ENCODE measurements at places on chromosomes 5 and 9. TPM values are rescaled to one million over a fixed set of nuclear protein-coding genes. Genes with fewer than 3 reads are reported as not detected.

Gene PFN3
- total RNA-seq: not detected

Gene SPAG8
- total RNA-seq: 3.9 TPM

Gene SOHLH1
- total RNA-seq: not detected

Gene ANKRD18B
- not detected for total RNA-seq

Gene NEURL1B
- 98.8 TPM for total RNA-seq

- no peaks in the 10 kb centered on the region for H3K36me3 ChIP-seq
- H3K4me1 ChIP-seq: no peaks in the 10 kb centered on the region
- no peaks in the 10 kb centered on the region for H3K27me3 ChIP-seq
- H3K4me3 ChIP-seq: no peak overlapping the region
These were observed 148.6 kb downstream of the CDH9 start for GRCh38 chr5:26889815-26890214.

DNA sequence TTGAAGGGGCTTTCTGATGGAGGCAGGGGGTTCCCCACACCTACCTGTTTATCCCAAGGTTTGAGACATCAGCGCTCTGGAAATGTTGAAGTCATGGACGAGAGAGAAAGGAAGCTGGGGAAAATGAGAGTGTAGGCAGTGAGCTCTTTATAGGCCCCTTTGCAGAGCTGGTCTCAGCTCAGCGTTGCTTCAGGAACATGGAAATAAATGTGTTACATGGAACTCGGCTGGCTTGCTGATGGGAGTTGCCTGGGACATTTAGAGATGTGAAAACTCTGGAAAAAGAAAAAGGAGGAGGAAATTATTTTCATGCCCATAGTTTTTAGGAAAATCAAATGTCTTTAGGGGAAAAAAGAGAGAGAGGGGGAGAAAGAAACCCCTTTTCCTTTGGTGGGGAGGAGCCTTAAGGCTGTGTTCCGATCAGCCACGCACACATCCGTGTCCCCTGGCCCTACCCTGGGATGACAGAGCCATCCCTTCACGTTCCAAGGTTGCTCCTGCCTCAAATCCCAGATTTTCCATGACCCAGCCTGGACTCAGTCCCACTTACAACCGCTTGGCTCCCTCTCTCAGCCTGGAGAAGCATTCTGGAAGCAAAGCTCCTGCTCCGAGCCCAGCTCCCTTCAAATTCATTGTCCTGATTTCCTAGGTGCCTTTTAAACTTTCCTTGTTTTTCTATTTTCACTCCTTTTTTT, 78.3 kb downstream of the COL27A1 start:
- H3K36me3 ChIP-seq: no peaks in the 10 kb centered on the region
- no peak overlapping the region for H3K4me3 ChIP-seq
- H3K4me1 ChIP-seq: no peaks in the 10 kb centered on the region
- H3K27ac ChIP-seq: peak overlapping the region; percentile 19
- no peaks in the 10 kb centered on the region for H3K27me3 ChIP-seq

GRCh38 chr9:105144076-105144475, 100.4 kb upstream of the SLC44A1 start:
- no peak for DNase-seq
- H3K27ac ChIP-seq: no peak overlapping the region
- H3K36me3 ChIP-seq: no peaks in the 10 kb centered on the region
- H3K27me3 ChIP-seq: no peaks in the 10 kb centered on the region
- H3K4me1 ChIP-seq: peaks cover 5% of the 10 kb centered on the region

GRCh38 chr5:160379511-160379910, 9.1 kb upstream of the C1QTNF2 start:
- no peaks in the 10 kb centered on the region for H3K36me3 ChIP-seq
- H3K4me3 ChIP-seq: no peak overlapping the region
- no peaks in the 10 kb centered on the region for H3K4me1 ChIP-seq
- no peak overlapping the region for H3K27ac ChIP-seq
- no peaks in the 10 kb centered on the region for H3K27me3 ChIP-seq

GRCh38 chr5:56259002-56259511, 25.9 kb upstream of the ANKRD55 start:
- no peaks in the 10 kb centered on the region for H3K4me1 ChIP-seq
- H3K27me3 ChIP-seq: no peaks in the 10 kb centered on the region
- peak overlapping the region; percentile 65 for H3K27ac ChIP-seq
- H3K4me3 ChIP-seq: no peak overlapping the region
- H3K36me3 ChIP-seq: no peaks in the 10 kb centered on the region
- no peak for DNase-seq

- no peaks in the 10 kb centered on the region for H3K27me3 ChIP-seq
- no peak overlapping the region for H3K4me3 ChIP-seq
- H3K27ac ChIP-seq: no peak overlapping the region
- H3K4me1 ChIP-seq: no peaks in the 10 kb centered on the region
- H3K36me3 ChIP-seq: no peaks in the 10 kb centered on the region
- no peak for DNase-seq
These were observed 1078.3 kb downstream of the CDH12 start for GRCh38 chr5:21774801-21775200.

DNA sequence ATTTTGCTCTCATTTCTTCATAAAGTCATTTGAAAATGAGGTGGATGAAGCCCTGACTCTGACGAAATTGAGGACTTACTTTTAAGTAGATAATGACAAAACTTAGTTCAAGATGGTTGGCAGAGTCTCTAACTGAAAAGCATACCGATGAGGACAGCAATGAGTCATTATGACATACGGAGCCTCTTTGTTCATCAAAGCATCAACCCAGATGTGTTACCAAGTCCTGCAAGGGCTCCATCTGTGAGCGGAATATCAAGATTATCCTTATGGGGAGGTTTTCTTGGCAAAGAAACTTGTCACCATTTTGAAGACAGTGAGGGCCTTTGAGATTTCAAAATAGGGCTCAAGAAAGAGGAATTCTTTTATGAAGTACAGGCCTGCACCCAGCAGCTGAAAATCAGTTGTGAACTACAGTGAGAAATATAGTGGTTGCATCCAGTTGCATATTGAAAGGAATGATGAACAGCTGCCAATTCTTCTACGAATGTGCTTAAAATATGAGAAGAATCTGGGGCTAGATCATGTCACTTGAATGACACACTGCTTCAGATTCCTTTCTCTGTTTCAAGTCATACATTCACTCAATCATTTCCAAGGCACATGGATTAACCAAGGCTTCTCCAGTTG, 86.6 kb upstream of the SLC24A2 start:
- H3K27ac ChIP-seq: no peak overlapping the region
- no peaks in the 10 kb centered on the region for H3K27me3 ChIP-seq
- H3K36me3 ChIP-seq: no peaks in the 10 kb centered on the region
- DNase-seq: no peak

DNA sequence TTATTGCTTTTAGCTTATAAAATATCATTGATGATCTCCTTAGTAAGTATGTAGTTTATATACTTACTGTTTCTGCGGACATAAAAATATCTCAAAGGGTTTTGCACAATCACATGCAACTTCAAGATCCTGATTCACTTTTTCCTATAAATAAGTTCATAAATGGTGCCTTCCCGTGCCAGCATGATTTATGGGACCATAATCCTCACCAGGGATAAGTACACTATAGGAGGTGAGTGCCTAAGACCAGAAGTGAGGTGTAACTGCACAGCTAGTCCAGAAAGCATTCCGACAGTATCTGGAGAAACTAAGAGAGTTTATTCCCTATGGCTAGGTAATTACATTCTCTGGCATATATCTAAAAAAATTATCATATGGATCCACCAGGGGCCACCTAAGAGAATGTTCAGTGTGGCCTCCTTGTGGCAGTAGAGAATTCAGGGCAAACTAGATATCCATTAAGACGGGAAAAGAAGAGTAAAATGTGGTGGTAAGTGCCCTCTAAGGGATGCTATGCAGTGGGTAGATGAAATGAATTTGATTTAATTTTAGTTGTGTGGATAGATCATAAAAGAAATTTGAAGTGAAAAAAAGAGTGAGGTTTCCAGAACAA, 402.5 kb upstream of the SLC24A2 start:
- no peak overlapping the region for H3K4me3 ChIP-seq
- no peak overlapping the region for H3K27ac ChIP-seq
- no peak for DNase-seq

DNA sequence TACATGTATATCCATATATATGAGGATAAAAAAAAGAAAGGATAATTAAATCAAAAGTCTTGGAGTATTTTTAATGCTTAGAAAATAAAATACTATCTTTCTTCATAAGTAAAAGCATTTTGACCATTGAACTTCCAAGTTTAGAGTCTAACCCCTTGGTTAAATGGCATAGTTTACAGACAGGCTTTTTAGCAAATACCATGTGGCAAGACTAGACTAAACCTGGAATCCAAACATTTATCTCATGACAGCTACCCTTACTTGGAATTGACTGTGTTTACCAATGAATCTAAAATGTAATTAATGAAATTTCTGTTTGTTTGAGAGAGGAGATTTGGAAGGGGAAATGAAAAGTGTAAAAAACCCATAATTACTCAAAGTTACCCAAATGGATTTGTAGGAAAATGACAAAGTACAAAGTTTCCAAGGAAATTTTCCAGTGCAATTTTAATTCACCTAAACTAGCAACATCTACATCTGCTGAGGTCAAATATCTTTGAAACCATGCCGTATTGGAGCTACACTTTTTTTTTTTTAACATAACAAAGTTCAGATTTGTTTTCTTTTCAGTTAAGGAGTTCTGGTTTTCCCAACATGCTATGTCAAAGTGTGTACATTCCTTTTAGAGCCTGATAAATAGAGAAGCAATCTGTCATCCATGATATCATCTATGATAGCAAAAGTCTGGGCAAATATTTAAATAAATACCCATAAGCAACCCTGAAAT, 272.1 kb upstream of the DAB2 start:
- H3K4me1 ChIP-seq: no peaks in the 10 kb centered on the region
- DNase-seq: no peak
- H3K27ac ChIP-seq: no peak overlapping the region
- H3K4me3 ChIP-seq: no peak overlapping the region
- no peaks in the 10 kb centered on the region for H3K27me3 ChIP-seq
- no peaks in the 10 kb centered on the region for H3K36me3 ChIP-seq

GRCh38 chr5:55037890-55038289, 13.8 kb downstream of the GZMK start:
- peaks cover 8% of the 10 kb centered on the region for H3K4me1 ChIP-seq
- no peak overlapping the region for H3K4me3 ChIP-seq
- H3K27ac ChIP-seq: no peak overlapping the region
- no peak for DNase-seq

- H3K4me1 ChIP-seq: no peaks in the 10 kb centered on the region
- H3K36me3 ChIP-seq: no peaks in the 10 kb centered on the region
- no peak overlapping the region for H3K27ac ChIP-seq
- no peak for DNase-seq
- H3K27me3 ChIP-seq: no peaks in the 10 kb centered on the region
These were observed 80.3 kb upstream of the EQTN start for GRCh38 chr9:27377147-27377807.

GRCh38 chr5:22643356-22643755, 209.8 kb downstream of the CDH12 start:
- no peaks in the 10 kb centered on the region for H3K4me1 ChIP-seq
- H3K27me3 ChIP-seq: no peaks in the 10 kb centered on the region
- H3K4me3 ChIP-seq: no peak overlapping the region

DNA sequence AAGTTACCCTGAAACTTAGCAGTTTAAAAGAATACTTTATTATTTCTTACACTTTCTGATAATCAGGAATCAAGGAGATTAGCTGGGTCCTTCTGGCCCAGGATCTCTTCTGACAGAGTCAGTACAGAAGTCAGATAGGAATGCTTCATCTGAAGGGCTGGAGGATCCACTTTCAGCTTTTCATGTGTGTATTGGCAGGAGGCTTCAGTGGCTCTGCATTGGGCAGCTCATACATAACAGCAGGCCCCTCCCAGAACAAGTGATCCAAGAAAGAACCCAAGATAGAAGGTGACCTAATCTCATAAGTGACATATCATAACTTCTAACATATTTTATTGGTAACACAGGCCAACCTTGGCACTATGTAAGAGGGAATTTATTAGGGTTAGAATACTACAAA, 258.4 kb downstream of the HCN1 start:
- no peaks in the 10 kb centered on the region for H3K36me3 ChIP-seq
- no peak overlapping the region for H3K27ac ChIP-seq
- H3K4me1 ChIP-seq: no peaks in the 10 kb centered on the region
- no peaks in the 10 kb centered on the region for H3K27me3 ChIP-seq
- no peak for DNase-seq
- no peak overlapping the region for H3K4me3 ChIP-seq

DNA sequence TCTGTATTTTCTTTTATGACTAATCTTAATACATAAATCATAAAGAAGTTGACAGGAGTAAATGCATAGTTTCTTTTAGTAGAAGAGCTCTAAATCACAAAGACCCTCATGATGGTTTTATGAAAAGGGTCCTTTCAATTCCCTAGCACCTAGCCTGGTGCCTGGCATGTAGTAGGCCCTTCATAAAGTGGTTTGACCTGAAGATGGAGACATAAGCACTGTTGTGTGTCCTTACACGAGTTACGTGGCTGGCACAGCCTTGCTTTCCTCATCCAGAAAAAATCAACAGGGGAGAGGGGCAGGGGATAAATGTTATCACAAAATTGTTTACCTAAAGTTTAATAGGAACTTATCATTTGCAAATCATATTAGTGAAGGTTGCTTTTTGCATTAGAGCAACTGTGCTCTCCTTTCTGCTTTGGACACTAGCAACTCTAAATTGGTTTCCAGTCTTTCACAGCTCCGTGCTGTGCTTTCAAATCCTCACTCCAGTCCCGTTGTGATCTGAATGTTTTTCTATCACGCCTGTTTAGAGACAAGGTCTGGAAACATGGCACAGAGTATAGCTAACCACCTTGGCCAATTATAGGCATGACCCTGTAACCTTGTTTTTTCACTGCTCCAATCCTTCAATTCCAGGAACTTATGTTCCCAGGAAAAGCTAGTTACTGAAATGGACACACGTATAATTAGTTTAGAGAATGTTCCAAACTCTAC, 55.7 kb downstream of the ARL15 start:
- no peak overlapping the region for H3K27ac ChIP-seq
- no peaks in the 10 kb centered on the region for H3K27me3 ChIP-seq
- H3K4me1 ChIP-seq: no peaks in the 10 kb centered on the region
- no peaks in the 10 kb centered on the region for H3K36me3 ChIP-seq

DNA sequence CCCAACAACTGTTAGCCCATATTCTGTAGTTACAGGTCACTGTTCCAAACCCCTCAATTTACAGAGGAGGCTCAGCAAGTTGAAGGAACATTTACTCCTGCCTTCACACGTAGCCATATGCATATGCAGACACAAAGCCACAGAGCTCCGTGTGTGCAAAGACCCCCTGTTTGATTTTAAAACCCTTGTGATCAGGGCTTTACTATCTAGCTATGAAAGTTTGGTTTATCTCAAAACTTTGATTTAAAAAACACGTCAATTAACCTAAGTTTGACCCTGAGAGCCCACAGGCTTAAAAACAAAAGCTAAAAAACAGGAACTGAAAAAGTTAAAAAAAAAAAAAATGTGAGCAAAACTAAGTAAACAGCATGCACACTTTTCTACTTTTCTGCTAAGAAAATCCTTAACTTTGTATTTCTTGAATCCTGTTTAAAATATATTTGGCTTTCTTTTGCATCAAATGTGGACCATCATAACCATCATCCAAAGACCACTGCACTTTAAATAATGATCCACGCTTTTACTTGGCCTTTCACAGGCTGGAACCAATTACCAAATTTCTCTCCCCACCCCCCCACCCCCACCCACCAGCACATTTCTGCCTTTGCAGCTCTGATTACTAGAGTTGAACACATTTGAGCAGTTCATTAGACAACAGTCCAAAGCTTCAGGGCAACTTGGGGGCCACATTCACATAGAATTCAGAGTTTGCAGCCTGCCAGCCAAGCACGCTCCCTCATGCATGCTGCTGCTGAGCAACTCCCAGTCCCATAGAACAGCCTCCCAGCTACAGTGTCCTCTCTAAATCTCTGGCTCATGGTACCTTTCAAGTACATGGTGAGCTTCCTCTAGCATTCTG, 128.8 kb upstream of the MAP3K1 start:
- no peak overlapping the region for H3K4me3 ChIP-seq
- no peaks in the 10 kb centered on the region for H3K27me3 ChIP-seq
- no peak for DNase-seq

GRCh38 chr5:77871946-77872345, 95.8 kb upstream of the TBCA start:
- H3K36me3 ChIP-seq: no peaks in the 10 kb centered on the region
- DNase-seq: no peak
- H3K4me1 ChIP-seq: no peaks in the 10 kb centered on the region

Measured in tibial nerve (tissue), 4 donors.